Brain pericyte (primary cell): ENCODE measurements at places on chromosomes 6 and 20.

DNA sequence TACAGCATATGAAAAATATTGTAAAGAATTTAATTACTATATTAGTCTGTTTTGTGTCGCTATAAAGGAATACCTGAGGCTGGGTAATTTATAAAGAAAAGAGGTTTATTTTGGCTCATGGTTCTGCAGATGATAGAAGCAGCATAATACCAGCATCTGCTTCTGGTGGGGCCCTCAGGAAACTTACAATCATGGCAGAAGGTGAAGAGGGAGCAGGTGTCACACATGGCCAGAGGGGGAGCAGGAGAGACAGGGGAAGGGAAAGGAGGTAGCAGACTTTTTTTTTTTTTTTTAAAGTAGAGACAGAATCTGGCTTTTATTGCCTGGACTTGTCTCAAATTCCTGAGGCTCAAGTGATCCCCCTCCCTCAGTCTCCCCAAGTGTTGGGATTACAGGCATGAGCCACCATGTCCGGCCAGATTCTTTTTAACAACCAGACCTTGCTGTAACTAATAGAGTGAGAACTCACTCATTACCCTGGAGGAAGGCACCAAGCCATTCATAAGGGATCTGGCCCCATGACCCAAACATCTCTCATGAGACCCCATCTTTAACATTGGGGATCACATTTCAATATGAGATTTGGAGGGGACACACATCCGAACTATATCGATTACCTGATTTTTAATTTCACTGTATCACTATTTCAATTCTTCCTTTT, 64.6 kb downstream of the MAN1A1 start:
- DNase-seq: no peak

- DNase-seq: no peak
Measured at GRCh38 chr20:11445891-11446290, 471.8 kb upstream of the BTBD3 start.

DNA sequence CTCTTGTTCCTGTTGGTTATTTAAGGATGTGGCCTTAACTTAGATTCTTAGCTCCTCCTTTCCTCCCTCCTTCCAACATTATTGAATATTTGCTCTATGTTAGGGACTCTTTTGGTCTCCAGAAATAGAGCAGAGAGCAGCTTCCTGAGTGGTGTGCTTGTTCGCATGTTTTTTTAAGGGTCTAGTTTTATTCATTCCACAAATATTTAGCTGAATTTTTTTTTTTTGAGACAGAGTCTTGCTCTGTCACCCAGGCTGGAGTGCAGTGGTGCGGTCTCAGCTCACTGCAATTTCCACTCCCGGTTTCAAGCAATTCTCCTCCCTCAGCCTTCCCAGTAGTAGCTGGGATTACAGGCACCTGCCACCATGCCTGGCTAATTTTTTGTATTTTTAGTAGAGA, 169.2 kb downstream of the ZFAND3 start:
- DNase-seq: no peak

GRCh38 chr6:111256646-111257045, 169.3 kb downstream of the SLC16A10 start:
- DNase-seq: no peak

DNA sequence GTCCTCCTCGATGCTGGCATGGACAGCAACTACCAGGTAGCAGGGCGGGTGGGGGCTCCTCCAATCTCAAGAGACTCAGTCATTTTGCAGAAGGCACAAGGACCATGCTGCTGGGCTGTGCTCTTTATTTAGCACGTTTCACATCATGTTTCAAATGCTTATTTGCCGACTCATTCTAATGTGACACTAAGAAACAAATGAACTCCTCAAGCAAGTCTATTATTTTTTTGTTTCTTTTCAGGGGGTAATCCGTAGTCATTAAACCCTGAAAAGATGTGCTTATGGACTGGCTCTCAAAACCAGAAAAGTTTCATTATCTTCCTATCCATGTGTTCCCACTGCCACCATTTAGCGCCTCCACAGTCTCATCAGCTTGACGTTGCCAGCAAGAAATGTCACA, 92.9 kb downstream of the ANKS1A start:
- no peak for DNase-seq

GRCh38 chr6:27754408-27754782, 157.8 kb downstream of the OR2B2 start:
- DNase-seq: no peak

DNA sequence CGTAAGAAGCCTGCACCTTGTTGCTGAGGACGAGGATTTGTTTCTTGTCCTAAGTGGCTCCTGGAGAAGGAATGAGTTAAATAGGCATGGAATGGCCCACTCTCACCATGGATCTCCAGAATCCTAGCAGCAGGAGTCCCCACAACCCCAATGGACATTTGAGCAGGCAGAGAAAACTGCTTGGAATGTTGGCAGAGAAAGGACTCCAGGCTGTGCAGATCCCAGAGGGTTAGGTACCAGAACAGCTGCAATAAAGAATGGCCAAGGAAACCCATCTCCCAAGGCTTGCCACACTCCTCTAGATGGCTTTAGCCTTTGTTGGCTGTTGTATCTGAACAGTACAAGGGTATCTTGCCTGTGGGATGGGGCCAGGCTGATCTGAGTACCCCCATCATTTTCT, 1415.7 kb upstream of the ADGRB3 start:
- DNase-seq: no peak

- DNase-seq: no peak
Measured at GRCh38 chr6:163626073-163626867, 211.8 kb downstream of the QKI start.

- DNase-seq: no peak
Measured at GRCh38 chr6:109454496-109455436, 806 bp downstream of the MICAL1 start.

DNA sequence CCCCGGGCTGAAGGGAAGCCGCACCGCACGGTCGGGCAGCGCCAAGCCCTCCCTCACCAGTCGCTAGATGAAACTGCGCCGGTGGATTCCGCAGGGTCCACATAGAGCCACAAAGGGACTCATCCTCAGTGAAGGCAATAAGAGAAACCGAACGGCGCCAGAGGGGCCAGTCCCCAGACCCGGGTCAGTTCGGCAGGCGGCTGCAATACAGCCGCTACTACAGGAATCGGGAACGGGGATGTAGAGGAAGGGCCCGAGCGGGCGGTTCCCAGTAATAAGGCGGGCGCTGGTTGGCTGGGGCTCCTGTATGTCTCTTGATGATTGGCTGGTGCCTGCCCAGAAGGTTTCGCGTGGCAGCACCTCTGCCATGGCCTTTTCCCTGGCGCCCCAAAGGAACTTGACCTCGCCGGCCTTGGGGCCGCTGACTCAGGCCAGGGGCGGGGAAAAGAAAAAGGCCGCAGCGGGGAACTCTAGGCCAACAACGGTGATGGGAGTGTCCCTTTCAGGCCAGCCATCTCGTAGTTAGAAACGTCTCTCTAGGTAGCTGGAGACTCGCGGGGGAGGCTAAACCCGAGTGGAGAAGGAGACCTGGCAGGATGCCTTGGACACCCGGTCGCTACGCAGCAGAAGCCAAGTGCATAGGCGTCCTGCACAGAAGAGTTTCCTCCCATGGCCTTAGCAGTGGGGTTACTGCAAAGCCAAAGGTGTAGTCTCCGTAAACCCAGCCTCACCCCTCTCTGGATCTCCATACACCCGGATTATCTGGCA, at the start of gene IBTK:
IBTK (minus strand) TSS at position 240 of the 768 bp plus-strand sequence. CDS start 7,258 bp downstream, outside the sequence.
- peak; percentile 66 for DNase-seq

DNA sequence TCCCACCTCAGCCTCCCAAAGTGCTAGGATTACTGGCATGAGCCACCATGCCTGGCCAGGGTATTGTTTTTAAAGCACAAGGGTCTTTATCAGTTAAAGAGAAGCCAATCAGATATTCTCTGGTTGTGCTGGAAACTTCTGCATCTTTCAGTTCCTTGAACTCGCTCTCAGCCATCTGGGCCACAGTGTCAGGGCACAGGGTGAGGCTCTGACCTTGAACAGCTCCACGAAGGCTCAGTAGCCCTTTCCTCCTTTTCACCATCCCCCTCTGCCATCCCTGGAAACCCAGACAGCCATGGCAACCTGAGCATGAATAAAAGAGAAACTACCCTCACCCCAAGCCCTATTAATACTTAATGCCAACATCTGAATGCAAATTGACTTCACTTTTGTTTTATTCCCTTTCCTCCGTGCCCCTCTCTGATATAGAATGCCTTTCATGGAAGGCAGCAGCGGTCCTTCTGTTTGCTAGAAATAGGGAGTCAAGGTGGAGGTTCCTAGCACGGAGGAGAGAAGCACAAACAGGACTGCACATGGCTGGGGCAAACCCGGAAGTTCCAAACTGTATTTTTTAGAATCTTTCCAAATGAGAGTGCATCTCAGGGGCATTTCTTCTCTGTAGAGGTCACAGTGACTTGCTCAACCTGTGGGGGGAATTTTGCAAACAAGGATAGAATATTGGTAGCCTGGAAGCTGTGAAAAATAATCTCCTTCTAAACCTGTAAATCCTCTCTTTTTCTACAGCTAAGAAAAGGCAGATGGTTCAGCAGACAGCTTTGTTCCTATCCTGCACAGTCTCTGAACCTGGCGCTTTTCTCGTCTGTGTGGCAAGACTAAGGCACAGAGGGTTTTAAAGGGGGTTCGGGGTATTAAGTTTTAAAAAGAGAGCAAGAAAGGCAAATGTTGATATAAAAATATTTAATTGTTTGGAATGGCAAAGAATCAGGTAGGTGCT, 176.4 kb upstream of the RREB1 start:
- DNase-seq: no peak

GRCh38 chr6:89724981-89725380, 86.4 kb upstream of the LYRM2 start:
- DNase-seq: no peak

DNA sequence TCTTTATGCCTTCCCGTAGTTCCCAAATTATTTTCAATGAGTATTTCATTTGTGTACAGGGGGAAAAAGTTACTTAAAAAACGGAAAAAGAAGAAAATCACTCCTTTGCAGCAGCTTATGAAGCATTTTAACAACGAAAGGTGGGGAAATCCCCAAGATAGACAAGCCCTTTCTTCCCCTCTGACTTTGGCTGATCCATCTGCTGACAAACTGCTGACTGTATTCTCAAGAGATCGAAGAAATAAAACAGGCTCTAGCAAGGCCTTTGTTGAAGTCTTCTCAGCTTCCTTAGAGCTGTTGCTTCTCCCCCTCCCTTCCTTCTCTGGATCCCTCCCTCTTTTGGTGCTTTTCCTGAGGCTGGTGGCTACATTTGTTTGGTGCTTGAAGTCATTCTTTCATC, 325.2 kb downstream of the NRN1 start:
- DNase-seq: no peak

DNA sequence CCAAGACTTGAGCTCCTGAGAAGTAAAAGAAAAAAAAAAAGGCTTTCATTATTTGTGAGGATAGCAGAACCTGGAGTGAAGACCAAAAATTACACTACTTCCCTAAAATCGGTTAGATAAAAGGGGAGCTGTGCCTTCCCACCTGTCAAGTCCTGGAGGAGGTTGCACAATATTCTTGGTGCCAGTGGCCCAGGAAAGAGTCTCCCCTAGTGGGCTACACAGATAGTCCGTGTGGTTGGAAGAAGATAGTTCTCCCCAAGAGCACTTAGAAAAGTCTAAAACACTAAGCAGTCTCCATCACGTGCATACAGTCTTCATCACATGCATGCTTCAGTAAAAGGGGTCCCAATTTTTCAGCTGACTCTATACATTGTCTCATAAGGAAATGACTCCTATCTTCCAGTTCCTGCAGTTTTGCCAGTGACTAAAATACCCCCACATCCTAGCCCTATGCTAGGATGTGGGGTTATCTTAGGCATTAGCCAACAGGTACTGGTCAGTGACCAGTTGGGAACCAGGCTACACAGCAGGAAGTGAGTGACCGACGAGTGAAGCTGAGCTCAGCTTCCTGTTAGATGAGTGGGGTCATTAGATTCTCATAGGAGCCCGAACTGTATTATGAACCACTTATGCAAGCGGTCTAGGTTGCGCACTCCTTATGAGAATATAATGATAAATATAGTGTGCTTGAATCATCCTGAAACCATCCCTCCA, 199.5 kb upstream of the FAM83B start:
- no peak for DNase-seq

- DNase-seq: no peak
Measured at GRCh38 chr6:54860739-54861138, 14.2 kb downstream of the FAM83B start.

- peak; percentile 26 for DNase-seq
Measured at GRCh38 chr6:108114841-108115597, 40.5 kb upstream of the OSTM1 start.

DNA sequence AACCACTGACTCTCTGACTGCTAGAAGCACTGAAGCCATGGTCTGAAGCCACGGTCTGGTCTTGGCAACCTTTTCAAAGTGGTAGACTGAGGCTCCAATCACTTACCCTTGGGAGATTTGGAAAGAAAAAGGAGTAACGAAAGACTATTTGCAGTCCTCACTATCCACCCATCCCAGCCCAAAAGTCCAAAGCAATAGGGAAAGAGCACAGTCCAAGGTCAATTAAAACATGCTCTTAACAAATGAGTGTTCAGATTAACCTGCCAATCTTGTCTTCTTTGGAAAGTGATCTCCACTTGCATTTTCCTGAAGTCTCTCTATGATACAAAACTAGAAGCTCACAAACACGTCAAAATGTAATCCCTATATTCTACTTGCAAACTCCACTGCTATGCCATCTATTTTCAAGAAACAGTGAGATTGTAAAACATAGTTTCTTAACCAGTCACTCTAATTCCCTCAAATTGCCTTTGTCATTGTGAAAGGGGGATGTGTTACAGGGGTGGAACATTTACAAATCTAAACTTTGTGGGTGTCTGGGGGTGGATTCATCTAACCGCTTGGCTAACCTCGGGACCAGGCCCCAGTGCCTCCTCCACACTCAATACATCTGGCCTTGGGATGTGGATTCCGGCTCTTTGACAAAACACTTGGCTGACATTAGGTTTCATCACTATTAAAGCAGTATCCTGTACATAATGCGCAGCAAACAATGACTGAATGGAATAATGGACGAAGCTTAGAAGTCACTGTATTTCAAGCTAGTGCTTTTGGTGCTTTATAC, 56.4 kb downstream of the B4GALT5 start:
- DNase-seq: no peak

- DNase-seq: no peak
Measured at GRCh38 chr6:41502917-41503671, 43.1 kb upstream of the FOXP4 start.

DNA sequence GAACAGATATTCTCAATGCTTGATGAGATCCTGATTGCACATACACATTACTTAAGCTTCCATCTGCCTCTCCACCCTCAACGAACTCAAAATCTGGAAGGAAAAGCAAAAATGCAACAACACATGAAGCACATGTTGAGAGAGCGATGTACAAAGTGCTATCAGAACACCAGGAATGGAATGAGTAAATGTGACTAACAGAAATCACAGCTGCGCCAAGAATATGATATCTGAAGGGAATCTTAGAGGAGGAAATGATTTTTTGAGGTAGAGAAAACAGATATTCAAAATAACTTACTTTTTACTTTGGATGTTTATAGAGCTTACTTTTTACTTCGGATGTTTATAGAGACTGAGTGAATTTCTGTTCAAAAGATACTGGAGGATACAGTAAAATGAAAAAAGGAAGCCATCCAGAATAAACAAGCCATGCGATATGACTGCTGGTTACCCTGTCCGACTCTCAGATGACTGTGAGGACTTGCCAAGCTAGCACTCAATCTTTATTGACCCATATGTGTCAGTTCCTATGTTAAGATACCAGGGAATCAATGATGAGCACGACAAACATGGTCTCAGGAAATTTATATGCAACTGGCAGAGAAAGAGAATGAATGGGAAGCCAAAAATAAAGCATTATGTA, 102.0 kb downstream of the SMLR1 start:
- DNase-seq: no peak
